ENCODE measurements at places on chromosomes 3 and 15.

DNA sequence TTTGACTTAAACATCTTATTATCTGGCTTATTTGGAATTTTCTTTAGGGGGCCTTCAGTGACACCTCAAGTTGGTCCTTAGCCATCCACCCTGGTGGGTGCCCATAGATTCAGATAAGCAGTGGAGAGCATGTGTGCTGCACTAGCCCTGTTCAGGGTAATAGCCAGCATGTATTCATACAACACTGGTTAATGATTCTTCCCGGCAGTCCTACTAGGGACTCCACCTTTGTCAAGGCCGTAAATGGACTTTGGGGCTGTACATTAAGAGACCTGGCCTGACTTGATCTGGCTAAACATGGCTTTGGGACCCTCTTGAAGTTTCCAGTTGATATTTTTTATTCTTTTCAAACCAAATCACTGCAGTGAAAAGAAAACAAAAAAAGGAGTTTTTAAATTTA lies 125.8 kb downstream of the PTPRG start:
- DNase-seq = no peak

DNA sequence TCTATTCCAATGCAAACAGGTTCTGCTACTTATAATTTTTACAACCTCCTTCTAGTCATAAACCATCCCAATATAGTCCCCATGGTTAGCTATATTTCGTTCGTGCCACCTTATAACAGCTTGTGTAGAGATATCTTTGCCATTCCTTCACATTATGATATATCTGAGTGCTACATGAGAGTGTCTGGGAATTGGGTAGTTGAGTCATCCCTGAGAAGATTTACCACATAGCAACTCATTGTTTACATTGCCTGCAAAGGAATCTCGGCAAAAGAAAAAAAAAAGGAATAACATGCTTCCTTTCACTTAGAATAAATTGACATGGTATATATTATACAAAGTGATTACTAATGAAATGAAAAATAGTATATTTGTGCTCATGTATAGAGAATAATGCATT lies 86.0 kb upstream of the VGLL3 start:
- peak; percentile 38 for DNase-seq

DNA sequence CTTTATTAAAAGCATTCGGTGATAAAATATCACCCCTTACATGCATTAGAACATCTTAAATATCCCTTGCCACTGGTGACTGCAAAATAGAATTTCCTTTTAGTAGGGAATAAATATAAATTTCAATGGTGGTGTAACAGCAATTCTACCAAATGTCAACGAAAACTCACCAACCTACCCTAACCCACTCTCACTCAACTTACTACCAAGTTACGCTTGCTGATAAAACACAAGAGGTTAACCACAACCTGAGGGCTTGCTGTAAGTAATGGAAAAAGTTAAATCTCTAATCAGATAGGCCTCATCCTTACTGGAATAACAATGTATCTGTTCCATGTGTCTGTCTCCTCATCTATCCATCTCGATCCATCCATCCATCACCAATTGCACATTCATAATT lies 274.7 kb downstream of the FOXP1 start:
- DNase-seq = no peak

DNA sequence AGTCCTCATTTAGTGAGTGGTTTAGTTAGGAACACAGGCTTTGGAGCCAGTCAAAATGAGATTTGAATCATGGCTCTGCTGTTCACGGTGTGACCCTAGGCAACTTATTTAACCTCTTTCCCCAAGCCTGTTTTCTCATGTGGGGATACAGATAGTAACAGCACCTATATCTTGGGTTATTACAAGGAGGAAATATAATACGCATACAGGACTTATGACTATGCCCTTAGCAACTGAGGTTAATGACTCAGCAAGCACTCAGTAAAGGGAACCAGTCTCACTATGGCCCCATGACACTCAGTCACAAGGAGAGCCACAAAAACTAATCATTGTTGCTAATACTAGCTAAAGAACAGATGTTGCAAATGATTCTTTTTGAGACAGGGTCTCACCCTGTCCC lies 45.9 kb downstream of the SUMF1 start:
- DNase-seq = peak; percentile 22

GRCh38 chr3:103410231-103410630 lies 975.4 kb downstream of the ZPLD1 start:
- no peak for DNase-seq

- DNase-seq = no peak
Observed at GRCh38 chr3:90032980-90033641, 925.7 kb downstream of the EPHA3 start.

DNA sequence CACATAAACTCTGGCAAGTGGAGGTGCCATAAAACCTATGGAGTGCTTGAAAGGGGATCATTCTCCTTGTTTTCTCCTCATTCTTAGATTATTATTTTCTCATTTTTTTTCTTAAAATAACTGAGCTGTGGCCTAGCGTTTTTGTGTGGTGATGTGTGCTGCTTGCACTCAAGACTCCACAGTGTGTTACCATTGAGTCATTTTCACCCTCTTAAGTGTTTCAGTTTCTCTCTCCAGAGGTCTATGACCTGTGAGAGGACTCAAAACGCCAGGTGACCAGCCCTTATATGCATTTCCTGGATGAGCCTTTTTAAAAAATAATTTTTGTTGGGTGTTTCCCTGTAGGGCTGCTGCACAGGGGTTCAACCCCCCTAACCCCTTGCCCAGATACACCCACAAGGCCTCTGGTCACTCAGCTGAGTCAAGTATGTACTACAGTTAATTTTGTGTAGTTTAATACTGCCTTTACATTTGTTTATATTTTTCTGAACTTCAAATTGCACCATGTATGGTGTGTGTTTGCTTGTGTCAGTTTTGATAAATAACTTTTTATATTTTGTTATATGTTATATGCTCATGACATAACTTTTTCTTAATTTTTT lies 15.4 kb upstream of the BTLA start:
- no peak for DNase-seq

DNA sequence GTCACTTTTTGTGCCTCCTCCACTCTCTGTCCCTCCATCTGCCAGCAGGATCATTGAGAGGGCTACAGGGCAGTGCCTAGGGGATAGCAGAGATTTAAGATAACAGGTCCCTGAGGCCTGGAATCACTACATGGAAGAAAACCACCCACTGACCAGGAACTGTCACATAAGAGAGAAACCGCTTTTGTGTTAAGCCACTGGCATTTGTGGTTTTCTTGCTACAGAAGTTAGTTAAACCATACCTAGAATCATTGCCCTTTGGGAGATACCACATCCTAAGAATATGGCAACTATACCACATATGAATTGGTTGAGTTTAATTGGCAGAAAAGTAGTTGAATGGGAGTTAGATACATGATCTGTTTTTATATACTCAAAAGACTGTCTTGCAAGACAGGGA lies 112.8 kb upstream of the LPP start:
- DNase-seq = no peak

GRCh38 chr3:49877716-49878115 lies 8.0 kb upstream of the CAMKV start:
- DNase-seq = no peak

DNA sequence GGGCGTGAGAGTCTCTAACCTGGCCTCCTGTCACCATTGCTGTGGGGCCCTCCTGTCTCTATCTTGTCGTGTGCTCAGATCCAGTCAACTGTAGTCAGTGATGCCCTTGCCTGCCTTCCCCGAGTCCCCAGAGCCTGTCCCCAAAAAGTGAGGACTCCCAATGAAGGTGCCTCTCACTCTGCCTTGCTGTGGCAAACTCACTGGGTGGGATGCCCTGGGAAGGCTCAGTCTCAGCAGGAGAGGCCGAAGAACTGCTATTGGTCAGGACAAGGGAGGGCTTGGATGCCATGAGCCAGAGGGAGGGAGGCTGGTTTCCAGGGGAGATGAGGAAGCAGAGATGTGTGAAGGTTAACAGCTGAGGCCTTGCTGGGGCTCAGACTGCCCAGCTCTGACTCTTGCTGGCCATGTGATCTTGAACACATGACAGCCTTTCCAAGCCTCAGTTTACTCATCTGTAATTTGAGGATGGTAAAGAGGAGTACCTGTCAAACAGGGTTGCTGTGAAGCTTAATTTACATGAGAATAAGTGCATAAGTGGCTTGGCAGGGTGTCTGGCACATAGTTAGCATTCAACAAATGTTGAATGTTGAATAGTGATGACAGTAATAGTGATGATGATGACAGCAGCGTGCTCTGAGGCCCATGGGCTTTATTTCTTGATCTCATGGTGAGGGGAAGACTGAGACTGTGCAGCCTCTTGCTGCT lies 8.2 kb downstream of the KY start:
- no peak for DNase-seq

GRCh38 chr3:115428841-115429240 lies 194.5 kb upstream of the GAP43 start:
- DNase-seq = no peak

GRCh38 chr15:31474059-31474868 lies 147.6 kb downstream of the KLF13 start:
- no peak for DNase-seq

DNA sequence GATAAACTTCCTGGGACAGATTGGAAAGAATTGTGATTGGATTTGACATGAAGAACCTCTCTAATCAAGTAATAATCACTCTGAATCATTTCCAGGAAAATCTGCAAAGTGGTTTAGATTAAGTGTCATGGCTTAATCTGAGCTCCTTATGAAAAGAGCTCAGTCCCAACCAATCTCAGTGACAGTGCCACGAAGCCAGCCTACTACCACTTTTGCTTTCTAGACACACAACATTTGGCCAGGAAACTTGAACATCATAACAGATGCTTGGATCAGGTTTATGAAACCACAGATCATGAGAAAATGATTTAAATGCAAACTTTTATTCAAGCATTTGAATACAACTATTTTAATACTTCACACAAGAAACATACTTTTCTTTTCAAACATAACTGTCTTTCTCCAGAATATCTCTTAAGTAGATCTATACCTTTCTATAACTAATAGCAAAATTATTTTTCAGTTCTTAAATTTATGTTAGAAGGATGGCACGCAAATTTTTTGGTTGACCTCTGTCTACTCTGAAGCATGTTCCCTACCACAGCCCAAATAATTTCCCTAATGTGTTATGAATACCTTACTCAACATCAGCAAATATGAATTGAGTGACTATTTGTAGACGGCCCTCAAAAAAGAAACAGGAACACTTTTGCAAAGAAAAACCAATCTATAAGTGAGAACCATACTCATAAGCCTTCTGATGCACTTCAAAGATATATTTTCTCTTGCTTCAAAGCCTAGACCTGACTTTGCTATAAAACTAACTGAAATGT lies 495.0 kb upstream of the ZNF385D start:
- DNase-seq = no peak

DNA sequence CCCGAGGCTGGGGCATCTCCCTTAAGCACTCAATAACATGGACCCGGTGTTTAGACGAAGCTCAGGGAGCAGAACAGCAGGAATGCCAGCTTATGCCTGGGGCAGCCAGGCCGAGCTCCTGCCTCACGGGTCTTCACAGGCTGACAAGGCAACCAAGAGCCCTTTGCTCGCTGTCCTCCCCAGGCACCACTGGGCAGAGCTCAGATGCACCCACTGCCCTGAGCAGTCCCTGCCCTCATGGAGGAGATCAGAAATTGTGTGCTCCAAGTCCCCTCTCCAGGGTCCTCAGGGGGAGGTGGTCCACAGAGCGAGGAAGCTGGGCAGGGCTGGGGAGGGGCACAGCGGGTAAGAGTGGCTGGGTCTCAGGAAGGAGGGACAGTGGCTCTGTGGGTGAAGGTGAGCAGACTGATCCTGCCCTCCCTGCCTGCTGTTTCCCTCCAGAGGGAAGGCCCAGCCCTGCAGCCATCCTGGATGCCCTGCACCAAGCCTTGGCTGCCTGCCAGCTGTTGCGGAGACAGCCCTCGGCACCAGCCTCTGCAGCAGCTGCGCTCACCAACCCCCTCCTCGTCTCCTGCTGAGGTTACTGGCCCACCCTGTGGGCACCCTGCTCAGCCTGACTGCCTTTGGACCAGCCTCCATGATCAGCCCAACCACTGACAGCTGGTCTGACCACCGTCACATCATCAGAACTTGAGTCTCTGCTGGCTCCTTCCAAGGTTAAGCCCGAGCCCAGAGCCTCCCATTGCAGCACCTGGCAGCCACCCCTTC lies 21.1 kb upstream of the GP9 start:
- DNase-seq = no peak

DNA sequence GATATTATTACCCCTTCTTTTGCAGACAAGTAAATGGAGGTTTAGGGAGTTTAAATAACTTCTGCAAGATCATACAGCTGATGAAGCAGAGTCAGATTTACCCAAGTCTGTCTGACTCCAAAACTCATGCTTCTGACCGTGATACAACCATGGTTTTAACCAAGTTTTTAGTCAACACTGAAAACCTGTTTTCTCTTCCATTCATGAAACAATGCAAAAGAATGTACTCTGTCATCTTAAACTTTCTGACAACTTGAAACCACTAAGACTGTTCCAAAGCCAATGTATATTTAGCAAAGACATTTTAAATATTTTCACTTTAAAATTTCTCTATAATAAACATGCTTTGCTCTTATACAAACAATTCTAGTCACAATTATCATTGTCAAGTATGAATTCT lies 77.0 kb upstream of the RBMS3 start:
- DNase-seq = no peak

GRCh38 chr15:40584191-40584590 lies 9.9 kb upstream of the KNL1 start:
- no peak for DNase-seq

DNA sequence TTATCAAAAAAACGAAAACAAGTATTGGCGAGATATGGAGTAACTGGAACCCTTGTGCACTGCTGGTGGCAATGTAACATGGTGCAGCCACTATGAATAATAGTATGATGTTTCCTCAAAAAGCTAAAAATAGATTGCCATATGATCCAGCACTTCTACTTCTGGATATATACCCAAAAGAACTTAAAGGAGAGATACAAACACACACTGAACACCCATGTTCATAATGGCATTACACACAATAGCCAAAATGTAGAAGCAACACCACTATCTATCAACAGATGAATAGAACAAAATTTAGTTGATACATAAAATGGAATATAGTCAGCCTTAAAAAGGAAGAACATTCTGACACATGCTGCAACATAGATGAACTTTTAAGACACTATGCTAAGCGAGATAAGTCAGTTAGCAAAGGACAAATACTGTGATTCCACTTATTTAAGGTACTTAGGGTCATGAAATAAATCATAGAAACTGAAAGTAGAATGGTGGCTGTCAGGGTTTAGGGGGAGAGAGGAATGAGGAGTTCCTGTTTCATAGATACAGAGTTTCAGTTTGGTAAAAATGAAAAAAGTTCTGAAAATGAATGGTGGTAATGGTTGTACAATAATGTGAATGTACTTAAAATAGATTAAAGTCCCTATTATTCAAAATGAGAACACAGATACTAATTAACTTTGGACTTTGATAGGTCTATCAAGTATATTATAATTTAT lies 59.4 kb upstream of the IMPG2 start:
- no peak for DNase-seq

GRCh38 chr3:67106874-67107273 lies 108.8 kb downstream of the KBTBD8 start:
- no peak for DNase-seq

All from HTR-8/SVneo (cell line).